PC-9 (cell line): ENCODE measurements at places on chromosomes 2 and 18.

DNA sequence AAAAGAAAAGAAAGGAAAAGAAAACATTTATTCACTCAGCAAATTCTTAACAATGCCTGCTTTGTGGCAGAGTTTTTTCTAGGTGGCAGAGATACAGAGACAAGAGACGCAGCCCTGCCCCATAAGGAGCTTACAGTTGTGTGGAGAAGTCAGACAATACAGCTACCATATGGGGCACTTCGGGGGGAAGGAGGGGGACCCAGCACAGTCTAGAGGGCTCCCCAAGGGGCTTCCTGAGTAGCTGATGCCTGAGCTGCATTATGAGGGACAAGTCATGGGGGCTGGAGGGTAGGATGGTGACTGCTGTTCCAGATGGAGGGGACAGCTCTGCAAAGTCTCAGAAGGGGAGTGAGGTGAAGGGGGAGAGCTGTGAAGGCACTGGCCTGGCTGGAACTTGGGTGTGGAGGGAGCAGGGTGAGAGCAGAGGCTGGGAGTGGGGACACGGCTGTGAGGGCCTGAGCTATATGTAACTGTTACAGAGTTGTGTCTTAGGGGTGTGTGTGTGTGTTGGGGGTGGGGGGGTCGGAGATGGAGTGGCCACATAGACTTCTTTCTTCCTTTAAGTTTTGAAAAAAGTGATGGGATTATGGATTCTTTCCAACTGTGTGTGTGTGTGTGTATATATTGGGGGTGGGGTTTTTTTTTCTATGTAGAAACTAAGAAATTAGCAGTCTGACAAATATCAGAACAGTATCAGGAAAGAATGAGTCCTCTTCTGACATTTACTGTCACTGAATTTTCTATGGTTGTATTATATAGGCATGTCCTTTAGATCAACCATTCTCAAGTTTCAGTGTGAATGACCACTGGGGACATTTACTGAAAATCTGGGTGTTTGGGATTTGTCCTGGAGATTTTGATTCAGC, 66.0 kb upstream of the HAAO start:
- DNase-seq: no peak

- DNase-seq: no peak
Observed at GRCh38 chr2:207682557-207682956, 28.9 kb upstream of the CCNYL1 start.

DNA sequence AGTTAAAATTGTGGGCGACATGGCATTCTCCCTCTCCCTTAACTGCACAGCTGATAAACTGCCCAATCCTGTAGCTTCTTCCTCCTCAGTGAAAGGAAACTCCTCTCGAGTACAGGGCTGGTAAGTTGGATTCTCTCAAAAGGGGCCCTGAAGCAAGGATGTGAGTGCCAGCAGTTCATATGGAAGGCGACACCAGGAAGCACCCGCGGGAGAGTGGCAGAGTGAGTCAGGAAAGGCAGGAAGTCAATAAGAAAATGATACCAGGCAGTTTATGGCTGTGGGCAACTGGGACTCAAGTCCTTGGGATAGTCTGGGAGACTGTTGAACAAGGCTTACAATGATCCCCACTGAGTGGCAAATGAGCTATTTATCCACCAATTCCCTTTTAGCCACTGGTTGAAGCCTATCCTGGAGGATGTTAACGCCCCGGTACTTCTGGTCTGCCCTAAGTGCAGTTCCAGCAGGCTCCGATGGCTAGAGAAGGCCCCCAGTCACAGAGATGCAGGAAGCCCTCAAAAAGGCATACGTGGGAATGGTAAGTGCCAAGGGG, 34.8 kb downstream of the ABHD3 start:
- DNase-seq: peak; percentile 39

DNA sequence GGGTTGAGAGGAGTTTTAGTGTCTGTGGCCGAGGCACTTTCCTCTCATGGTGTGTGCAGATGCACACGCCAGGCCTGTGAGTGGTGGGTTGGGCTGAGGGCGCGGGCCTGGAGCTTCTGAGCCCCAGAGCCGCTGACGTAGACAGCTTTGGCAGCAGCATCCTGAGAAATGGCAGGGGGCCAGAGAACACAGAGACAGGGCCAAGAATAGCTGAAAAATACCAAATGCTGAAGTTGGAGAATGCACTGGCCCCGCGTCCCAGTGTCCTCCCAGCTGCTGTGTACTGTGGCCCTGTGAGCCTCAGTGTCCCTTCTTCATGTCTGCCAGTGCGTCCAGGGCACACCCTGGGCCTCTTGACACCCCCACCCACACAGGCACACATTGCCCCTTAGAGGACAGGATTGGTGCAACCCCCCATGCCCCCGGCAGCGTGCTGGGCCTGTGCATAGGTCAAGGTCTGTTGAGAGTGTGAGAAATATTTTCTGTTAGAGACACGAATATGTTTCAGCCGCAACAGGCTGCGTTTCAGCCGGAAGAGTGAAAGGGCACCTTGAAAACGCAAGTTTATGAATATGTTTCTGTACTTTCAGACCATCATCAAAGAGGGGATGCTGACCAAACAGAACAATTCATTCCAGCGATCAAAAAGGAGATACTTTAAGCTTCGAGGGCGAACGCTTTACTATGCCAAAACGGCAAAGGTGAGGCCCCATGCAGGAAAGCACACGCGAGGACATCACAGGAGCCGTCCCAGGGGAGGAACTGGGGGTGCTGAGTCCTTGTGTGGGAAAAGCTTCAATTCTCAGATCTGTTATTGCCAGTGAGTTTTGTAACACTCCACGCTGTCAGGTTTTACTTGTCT, 33.6 kb downstream of the DGKD start:
- DNase-seq: no peak

GRCh38 chr2:147709655-147710054, 135.2 kb upstream of the ACVR2A start:
- no peak for DNase-seq
